ENCODE measurements at places on chromosomes 1 and 21.

DNA sequence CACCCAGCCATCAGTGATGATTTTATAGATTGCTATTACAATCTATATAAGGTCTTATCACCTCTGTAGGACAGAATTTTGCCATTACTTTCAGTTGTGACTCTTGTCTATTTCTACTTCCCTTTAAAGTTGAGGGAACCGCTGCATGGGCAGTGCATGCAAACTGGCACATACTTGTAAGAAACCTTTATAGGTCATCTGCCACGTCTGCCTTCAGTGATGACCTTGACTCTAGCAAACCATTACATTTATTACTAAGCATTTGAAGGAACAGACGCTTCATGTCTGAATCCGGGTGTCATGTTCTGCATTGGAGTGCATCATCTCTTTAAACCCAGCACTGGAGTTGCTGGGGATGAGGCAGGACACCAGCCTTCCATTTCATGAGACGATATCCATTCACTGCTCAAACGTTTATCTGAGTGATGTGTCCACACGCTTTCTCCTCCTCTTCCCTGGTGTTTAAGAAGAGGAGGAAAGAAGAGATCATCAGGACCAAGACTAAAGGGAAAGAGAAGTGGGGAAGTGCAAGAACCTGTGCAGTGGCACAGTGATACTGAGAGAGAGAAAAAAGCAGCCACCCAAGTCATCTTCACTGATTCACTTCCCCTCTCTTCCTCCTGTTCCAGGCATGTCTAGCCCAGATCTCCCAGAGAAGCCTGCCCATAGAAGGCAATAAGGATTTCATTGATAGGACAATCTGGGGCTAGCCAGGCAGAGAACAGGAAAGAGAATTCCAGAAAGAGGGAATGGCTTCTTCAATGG lies 14.1 kb downstream of the CCSAP start:
- no peak for DNase-seq

DNA sequence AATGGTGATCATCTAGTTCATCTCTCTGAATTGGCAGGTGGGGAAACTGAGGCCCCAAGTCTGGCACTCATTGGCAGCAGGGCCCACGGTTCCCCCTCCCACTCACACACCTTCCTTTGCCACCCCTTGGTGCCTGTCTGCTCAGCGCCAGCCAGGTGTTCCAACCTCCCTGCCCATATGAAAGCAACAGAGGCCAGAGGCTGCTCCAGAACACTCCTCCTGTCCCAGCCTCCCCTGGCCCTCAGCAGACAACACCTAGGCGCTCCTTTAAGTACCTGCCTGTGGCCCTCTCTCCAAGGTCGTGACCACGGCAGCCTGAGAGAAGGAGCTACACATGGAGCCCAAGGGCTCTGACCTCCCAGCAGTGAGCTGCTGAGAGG lies 362.3 kb upstream of the VAMP3 start:
- no peak for DNase-seq

- no peak for DNase-seq
Observed at GRCh38 chr1:33221385-33221758, 34.9 kb upstream of the ZNF362 start.

DNA sequence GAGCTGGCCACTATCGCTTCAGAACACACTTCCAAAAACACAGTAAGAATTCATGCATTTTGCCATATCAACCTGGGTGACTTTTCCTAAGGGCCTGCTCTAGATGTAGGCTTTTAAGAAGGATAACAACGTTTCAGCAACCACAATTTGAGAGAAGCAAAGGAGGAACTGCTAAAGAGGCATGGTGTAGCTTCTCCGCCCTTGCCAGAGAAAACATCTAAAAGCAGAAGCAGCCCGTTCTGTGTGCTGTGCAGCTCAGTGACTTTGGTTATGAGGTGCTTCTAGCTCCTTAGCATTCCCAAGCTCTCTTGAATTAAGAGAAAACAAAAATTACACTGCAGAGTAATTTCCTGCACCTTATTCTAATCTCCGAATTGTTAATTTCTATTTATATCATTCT lies 2.7 kb downstream of the PER3 start:
- DNase-seq = no peak

DNA sequence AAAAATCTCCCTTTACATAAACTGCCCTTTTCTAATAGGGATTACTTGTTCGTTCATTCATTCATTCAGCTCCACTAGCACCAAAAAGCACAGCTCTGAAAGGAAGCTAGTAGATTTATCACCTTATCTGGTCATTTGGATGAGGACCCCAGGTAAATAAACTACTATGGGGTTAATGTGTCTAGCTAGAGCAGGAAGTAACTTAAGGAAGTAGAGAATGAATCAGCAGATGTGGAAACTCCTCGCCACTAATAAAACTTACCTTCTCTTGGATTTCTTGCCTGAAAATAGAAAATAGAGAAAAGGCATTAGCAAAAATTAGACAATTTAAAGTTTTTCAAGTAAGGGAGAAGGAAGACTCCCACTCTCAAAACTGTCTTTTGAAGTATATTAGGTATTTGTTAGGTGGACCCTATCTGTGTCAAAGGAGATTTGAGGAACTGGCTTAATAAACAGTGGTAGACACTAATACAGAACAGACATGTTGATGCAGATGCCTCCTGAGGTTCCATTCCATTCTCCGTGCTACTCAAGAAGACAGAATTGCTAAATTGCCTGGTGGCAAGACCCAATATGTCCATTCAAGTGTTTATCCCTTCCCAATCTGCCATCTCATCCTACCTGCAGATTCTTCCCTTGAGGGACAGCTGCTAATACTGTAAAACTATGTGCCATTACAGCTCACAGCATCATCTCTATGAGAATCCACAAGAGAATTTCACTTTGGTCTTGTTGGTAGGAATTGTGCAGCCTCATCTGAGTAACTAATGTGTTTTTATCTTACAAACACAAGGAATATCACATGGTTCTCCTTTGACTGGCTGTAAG lies 14.9 kb downstream of the SELL start:
- no peak for DNase-seq

DNA sequence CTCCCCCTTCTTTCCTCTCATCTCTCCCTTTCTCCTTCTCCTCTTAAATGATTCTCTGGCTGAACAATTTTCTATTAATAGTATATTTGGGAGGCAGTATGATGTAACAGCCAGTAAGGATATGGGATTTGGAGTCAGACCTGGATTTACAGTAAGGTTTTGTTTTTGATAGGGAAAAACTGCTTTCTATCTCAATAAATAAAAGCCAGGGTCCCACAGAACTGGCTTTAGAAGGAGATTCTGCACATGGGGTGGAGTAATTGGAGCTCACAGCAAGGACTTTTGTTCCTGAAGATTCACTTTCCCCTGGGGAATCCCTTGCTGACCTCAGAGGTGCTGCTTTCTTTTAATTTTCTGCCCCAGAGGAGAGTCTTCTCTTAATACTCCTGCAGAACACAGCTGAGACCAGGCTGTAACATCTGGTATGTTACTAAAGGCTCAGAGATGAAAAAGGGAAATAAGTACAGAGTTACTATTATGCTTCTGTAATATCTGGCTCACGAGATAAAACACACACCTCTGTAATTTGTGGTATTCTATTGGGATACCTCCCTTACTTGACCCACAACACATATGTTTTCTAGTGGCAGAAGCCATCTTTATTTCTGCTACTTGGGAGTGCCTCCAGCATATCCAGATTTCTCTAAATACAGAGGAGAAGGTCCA lies 13.4 kb downstream of the EPB41 start:
- DNase-seq = no peak

- no peak for DNase-seq
Observed at GRCh38 chr1:197145446-197146024, 934 bp downstream of the ASPM start.

GRCh38 chr1:80218112-80218511 lies 1211.6 kb upstream of the ADGRL4 start:
- DNase-seq = no peak

DNA sequence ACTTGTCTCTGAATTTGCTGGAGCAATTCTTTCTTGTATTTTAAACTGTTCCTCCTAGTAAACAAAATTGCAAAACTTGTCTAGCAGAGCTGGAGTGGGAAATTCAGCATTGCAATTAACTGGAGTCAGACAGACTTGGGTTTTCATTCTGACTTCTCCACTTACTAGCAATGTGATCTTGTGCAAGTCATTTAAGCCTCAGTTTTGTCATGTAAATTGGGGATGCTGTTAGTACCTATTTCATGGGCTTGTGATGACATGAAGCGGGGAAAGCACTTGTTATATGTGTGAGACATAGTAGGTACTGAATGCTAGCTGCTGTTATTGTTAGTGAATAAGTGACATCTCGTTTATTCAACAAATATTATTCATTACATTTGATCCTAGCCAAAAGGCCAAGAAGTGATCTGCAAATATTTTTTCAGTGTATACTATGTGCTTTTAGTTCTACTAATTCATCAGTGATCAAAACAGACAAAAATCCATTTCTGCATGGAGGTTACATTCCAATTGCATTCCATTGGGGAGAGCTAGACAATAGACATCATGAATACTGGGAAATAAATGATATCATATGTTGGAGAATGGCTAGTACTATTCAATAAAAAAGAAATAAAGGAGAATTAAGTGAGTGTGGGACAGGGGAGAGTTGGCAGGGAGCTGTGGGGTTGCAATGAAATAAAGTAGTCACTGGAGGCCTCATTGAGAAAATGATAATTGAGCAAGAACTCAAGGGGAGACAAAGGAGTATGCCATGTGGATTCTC lies 47.1 kb downstream of the CACHD1 start:
- DNase-seq = no peak

DNA sequence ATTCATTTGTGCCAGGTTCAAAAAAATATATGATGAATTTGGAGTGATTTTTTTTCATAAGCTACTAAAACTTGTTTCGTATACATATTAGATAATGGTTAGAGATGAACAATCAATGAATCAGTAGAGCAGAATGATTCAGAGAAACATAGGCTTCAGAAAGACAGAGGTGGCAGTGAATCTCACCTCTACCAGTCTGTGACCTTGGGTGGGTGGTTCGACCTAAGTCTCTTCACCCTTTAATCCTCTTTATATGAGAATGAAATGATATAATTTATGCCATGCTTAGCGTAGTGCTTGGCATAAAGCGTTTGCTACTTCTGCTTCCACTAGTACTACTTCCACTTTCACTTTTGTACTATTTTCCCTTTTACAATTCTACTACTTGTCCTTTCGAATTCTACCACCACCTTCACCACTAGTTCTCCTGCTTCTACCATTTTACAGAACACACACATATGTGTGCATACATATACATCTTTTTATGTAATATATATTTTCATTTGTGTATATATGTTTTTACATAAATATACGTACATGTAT lies 45.1 kb downstream of the FYB2 start:
- no peak for DNase-seq

GRCh38 chr1:60573726-60574409 lies 500.3 kb upstream of the C1orf87 start:
- DNase-seq = no peak

GRCh38 chr1:117061986-117062415 lies 1.9 kb downstream of the TTF2 start:
- DNase-seq = no peak

GRCh38 chr1:198496216-198497143 lies 44.0 kb downstream of the ATP6V1G3 start:
- DNase-seq = no peak

GRCh38 chr1:76786222-76786621 lies 81.1 kb upstream of the ST6GALNAC5 start:
- no peak for DNase-seq

DNA sequence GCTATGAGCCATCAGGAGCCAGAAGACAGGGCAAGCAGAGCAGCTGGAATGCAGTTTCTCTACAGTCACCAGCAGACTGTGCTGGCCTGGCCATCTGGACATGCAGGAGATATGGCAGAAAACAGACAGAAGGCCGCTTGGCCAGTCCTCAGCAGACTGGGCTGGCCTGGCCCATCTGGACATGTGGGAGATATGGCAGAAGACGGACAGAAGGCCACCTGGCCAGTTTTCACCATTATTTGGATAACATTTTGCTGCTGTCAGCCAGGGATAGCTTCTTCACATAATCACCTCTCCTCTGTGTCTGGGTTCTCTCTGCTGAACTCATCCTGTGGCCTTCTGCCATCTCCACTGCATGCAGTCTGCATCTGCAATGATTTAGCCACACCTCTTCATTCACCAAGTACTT lies 25.0 kb upstream of the CACYBP start:
- no peak for DNase-seq

- no peak for DNase-seq
Observed at GRCh38 chr1:58089898-58090534, 456.5 kb downstream of the OMA1 start.

- no peak for DNase-seq
Observed at GRCh38 chr1:203173566-203173965, 2.1 kb downstream of the MYBPH start.

GRCh38 chr21:33025106-33025488 lies 638 bp upstream of the OLIG2 start:
- DNase-seq = no peak

DNA sequence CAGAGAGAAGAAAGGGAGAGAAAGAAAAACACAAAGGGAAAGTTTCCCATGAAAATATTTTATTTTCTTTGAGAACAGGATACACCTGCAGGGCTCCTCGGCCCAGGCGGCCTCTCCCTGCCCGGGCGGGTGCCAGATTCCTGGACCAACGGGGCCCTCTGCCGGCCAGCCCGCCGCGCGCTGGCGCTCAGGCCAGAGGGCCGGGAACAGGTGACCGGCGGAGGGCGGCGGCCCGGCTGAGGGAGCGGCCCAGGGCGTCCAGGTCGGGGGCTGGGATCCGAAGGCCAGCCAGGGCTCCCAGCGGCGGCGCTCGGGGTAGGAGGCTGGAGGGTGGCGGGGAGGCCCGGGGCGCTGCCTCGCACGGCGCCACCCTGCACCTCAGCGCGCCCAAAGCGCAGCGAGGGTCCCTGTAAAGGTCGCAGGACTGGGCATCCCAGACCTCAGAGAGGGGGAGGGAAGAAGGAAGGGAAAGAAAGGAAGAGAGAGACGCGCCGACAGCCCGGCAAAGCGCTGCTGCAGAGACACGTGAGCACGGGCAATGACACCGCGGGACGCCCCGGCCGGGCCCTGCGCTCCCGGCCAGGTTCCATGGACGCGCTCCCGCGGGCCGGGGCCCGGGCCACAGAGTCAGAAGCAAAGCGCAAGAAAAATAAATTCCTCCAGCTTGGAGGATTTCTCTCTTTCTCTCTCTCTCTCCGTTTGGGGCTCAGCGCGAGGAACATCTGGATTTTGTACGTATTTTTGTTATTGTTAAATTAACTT lies 927 bp downstream of the WNT9A start:
- peak; percentile 35 for DNase-seq

- DNase-seq = no peak
Observed at GRCh38 chr1:5690898-5691297, 301.3 kb downstream of the NPHP4 start.

DNA sequence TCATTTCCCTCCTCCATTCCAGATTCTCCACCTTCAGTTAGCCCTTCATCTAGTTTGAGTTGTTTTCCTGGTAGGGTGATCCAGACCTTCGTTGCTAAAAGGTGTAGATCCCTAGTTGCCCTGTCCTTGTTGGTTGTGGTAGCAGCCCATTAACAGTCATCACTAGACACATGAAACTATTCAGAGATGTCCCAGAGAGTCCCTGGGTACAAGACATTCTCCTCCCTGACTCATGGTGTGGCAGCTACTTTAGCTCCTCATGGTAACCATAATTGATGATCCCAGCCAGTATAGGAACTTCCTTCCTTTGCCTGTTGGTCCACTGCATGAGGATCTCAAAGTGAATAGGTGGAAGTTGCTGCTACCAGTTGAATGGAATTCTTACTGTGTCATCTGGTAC lies 6.0 kb upstream of the SH2D2A start:
- no peak for DNase-seq

All from stimulated activated CD8-positive, alpha-beta memory T cell treated with anti-CD3 and anti-CD28 coated beads, Interleukin-4, amount 100 ng/mL, for 1 hour (primary cell).